ENCODE measurements at places on chromosomes 7 and 10.

DNA sequence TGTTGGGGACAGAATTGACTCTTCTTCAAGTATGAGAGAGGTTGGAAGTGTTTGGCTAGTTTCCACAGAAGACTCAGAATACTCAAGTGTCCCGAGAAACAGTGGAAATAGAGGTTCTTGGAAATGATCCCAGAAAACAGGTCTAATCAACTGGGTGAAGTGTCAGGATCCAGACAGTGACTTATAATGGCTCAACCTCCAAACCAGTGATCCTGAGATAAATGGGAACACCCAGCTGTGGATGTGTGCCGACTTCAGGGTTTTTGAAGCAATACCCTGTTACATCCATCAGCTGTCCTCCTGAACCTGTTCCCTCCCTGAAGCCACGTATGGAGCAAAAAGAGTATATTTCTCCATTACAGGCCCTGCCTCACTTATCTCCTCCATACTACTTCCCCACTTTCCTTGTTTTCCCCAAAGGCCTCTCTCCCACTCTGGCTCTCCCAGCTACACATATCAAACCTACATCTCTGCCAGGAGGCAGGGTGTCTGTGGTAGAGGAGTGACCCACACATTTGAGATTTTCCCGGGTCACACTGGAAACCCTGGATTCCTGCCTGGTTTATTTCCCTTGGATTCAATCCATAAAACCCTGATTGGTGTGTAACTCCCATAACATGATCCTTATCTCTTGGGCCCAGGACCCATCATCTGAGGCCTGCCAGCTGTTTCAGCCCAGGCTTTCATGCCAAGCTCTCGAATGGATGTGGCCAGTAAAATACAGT is 17.6 kb upstream of the ELOVL3 start:
- DNase-seq, result no peak

GRCh38 chr7:85719981-85720953 is 533.4 kb upstream of the SEMA3D start:
- peak; percentile 15 for DNase-seq

DNA sequence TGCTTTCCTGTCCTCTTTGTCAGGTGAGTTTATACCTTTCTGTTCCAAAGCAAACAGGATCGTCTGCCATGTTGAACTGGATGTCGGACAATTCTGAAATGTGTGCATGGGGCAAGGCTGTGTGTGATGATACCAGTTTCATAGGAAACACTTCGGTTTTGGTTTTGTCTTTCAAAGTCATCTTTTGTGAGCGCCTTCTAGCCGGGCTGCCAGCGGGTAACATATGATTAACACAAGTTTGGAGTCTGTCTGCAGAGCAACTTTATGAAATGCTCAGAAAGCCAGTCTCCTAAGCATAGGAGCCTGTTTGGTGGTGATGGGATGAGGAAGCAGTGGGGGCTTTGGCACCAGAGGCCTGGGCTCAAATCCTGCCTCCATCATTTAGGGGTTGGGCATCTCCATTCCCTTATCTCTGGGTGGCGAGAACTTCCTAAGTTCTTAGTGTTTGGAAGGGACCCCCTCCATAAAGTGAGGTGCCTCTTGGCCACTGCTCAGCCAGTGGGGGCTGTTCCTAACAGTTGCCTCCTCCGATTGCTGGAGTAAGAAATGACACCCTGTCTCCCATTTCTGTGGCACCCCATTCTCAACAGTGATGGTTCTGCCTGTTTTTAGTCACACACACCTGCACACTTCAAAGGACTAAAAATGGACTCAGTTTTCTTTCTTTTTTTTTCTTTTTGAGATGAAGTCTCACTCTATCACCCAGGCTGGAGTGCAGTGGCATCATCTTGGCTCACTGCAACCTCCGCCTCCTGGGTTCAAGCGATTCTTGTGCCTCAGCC is 36.8 kb downstream of the CUX1 start:
- DNase-seq, result no peak

- no peak for DNase-seq
Measured at GRCh38 chr7:81162771-81163525, 244.1 kb upstream of the SEMA3C start.

- no peak for DNase-seq
Measured at GRCh38 chr7:100801833-100802568, 25.3 kb downstream of the EPHB4 start.

DNA sequence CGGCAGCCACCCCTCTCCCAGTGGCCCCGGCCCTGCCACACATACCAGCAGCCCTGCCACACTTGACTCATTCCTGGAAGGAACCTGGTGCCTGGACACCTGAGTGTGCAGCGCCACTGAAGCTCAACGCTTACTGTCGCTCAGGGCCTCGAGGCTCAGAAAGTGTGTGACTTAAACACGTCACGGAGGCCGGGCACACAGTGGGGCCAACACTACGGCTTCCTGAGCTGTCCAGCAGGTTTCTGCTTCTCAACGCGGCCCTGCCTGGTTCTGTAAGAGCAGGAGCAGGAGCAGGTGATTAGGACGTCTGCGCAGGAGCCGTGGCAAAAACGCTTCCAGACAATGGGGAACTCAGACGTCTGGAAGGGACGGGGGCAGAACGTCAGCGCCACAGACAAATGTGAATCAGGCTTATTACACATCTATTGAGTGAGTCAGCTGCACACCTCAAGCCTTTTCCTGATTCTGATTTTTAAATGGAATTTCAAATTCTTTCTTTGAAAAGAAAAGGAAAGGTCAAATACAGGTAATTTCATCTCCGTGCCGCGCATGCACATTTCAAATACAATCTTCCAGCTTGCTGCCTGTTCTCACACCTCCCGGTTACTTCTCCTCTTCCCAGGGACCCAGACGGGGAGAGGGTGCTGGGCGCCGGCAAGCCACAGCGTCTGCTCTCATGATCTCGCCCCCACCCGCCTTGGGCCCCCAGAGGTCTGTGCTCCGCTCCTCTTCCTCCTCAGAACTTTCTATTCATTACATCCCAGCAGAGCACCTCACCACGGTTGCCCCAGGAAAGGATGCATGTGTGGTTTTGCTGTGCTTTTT is 66.6 kb downstream of the ADARB2 start:
- DNase-seq, result no peak

GRCh38 chr10:689452-690371 is at the start of gene DIP2C:
TSS of gene DIP2C (minus strand) at chr10:689668. CDS start at chr10:689578, 90 bp downstream.
- no peak for DNase-seq

DNA sequence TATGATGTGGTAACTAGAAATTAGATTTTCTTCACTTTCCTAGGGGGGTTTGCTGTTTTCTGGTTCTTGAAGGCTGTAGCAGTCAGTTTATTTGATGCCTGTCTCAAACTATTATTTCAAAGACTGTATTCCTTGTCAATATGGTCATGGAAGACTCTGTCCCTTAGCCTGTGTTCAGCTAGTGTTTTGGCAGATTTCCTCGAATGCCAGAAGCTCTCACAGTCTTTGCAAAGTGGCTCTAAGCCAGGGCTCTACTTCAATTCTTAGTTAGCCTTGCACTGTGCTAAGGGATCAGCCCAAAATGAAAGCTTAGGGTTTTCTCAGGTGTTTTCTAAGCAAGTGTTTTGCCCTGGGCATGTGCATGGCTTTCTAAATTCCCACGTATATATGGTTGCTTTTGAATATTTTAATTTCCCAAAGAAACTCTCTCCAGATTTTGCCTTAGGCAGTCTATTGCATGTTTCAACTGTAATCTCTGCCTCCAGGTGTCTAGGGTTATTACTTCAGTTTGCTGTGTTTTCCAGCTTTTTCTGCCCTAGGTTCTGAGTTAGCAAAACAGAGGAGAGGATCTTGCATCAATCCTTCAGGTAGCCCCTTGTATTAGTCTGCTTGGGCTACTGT is 7.2 kb upstream of the C1GALT1 start:
- no peak for DNase-seq

DNA sequence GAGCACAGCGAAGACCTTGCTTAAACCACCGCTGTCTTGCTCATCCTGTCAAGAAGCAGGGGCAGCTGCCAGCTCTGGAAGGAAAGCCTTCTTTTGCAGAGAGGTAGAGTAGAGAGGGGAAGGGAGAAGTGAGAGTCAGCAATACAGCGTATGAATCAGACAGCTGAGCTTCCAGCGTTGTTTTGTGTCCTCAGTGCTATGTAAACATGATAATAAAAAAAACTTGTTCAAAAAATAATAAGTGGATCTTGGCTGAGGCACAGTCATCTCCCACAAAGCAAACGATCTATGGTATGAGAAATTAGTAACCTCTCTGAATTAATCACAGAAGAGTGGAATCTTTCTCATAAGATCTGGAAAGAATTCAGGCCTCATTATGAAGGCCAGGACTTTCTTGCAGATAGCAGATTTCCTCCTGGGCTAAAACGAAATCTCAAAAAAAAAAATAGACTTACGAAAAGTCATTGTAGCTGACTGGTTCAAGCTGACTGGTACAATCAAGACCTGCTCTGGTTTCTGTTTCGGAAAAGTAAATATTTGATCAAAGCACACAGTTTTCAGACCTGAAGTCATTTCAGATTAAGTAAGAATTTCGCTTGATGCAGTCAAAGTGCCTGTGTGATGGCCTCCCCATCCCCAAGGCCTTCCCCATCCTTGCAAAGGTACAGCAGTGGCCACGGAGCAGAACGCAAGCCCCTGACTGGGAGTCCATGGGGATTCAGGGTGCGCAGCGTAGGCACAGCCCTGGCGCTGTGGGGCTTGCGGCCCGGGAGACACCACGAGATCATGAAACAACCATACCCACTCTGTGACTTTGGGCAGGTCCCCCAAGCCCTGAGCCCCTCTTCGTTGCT is 29.4 kb downstream of the CHST15 start:
- no peak for DNase-seq

- DNase-seq, result no peak
Measured at GRCh38 chr7:30789334-30789711, 18.1 kb downstream of the MINDY4 start.

DNA sequence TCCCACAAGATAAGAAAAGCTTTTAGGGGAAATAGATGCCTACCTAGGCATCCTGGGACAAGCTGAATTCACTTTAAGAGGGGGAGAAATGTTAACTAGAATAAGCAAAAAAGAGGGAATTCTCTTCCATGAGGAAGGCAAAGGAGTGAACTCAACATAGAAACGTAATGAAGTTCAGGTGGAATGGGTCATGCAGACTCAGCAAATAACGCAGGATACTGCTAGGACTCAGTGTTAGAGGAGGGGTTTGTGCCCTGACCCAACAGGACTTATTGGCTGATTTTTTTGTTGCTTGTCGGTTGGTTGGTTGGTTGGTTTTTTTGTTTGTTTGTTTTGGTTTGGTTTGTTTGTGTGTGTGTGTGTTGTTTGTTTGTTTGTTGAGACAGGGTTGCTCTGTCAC is 9.3 kb downstream of the OR2A14 start:
- DNase-seq, result no peak

- no peak for DNase-seq
Measured at GRCh38 chr7:118684796-118685195, 460.3 kb downstream of the ANKRD7 start.

GRCh38 chr7:75931680-75932079 is 16.7 kb downstream of the POR start:
- no peak for DNase-seq

- no peak for DNase-seq
Measured at GRCh38 chr10:49465736-49466135, 69.8 kb upstream of the DRGX start.

DNA sequence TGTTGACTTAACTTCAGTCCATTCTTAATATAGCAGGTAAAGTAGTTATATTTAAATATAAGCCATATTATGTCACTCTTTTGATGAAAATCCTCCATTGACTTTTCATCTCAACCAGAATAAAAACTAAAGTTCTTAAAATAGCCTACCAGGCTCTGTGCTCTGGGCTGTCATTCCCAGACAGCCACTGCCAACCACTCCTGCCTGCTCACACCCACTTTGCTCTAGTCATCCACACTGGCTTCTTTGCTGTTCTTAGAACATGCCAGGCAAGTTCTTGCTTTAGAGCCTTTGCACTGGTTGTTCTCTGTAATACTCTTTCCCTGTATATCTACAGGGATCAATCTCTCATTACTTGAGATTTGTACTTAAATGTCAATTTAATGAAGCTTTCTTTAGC is 80.6 kb downstream of the ZEB1 start:
- no peak for DNase-seq

DNA sequence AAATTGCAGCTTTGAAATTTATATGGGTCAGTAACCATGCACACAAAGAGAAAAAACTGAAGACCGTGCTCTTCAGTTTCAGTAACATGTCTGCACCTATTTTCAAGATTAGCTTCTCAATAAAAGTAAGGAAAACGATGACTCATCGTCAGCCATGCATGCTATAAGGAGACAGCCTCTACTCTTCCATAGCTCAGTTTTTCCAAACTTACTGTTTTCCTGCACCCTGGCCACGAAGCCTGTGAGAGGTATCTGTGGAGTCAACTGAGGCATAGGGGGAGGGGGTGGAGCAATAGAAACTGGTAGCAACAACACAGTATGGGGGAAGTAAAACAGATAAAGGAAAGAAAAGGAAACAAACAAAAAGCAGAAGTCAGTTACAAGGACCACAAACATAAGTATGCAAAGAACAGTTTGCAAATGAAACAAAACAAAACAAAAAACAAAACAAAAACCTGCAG is 58.0 kb downstream of the PDSS1 start:
- peak; percentile 71 for DNase-seq

DNA sequence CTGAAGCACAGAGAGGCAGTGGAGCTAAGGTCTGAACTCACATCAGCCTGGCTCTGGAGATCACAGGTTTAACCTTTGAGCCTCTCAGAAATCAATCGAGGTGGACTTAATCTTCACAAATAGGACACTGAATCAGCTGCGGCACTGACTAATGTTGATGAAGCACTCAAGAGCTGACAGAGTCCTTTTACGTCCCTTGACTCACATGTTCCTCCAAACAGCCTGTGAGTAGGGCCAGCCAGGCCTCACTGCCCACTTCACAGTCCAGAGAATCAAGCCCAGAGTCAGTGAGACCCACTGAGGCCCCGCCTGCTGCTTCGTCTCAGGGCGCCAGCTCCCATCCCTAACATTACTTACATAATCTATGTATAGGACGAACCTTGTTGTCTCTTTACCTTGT is 63.1 kb downstream of the TNS3 start:
- no peak for DNase-seq

- no peak for DNase-seq
Measured at GRCh38 chr7:155352076-155352752, 54.5 kb downstream of the INSIG1 start.

GRCh38 chr7:123689250-123689649 is 33.6 kb downstream of the LMOD2 start:
- DNase-seq, result no peak

GRCh38 chr10:78336402-78336791 is 302.7 kb downstream of the RPS24 start:
- DNase-seq, result no peak

DNA sequence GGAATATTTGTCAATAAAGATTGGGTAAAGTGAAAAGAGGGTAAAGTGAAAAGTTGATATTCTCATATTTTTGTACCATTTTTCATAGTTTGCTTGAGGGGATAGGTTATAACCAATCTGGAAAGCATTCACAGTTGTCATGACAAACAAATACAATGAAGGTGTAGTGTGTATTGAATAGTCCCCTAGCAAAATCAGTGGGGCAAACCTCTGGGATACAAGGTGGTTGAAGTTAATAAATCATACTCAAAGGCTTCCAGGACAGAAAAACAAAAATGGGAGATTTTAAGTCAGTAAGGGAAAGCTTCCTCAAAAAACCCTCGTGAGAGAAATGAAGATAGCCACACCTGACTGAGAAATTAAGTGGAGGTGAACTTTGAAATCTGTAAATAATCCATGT is 39.4 kb downstream of the PHTF2 start:
- no peak for DNase-seq

GRCh38 chr10:34922138-34922537 is 107.0 kb upstream of the PARD3 start:
- DNase-seq, result no peak
